Activated CD4-positive, alpha-beta T cell treated with anti-CD3 and anti-CD28 coated beads, Interleukin-2, amount 50 U/mL, for 48 hours (primary cell): ENCODE measurements at places on chromosomes 1 and 21.

DNA sequence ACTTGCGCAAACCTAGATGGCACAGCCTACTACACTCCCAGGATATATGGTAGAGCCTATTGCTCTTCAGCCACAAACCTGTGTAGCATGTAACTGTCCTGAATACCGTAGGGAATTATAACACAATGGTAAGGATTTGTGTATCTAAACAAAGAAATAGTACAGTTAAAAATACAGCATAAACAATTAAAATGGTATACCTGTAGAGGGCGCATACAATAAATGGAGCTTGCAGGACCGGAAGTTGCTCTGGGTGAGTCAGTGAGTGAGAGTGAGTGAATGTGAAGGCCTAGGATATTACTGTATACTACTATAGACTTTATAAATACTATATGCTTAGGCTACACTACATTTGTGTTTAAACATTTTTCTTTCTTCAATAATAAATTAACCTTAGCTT is 99.3 kb downstream of the PLD5 start:
- no peak for DNase-seq

DNA sequence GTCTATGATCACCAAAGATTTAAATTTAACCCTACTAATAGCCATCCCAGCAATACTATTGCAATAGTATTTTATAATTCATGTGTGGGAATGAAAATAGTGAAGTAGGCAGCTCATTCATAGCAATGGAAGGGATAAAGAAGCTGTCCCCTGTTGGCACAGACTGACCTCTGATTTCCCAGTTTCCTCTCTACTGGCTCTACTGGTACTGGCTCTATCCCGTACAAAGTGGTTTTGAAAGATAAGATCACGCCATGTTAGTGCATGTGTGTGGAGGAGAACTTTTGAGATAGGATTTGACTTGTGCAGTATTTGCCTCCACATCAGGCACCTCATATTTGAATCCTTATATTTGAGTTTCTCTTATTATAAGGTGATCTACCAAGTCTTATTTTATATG is 227.3 kb upstream of the ADGRL2 start:
- DNase-seq: no peak

- DNase-seq: no peak
Observed at GRCh38 chr1:42822800-42823392, 5.7 kb upstream of the SVBP start.

- no peak for DNase-seq
Observed at GRCh38 chr1:167294528-167294927, 73.8 kb downstream of the POU2F1 start.

- DNase-seq: no peak
Observed at GRCh38 chr1:70248729-70249128, 27.5 kb downstream of the SRSF11 start.

DNA sequence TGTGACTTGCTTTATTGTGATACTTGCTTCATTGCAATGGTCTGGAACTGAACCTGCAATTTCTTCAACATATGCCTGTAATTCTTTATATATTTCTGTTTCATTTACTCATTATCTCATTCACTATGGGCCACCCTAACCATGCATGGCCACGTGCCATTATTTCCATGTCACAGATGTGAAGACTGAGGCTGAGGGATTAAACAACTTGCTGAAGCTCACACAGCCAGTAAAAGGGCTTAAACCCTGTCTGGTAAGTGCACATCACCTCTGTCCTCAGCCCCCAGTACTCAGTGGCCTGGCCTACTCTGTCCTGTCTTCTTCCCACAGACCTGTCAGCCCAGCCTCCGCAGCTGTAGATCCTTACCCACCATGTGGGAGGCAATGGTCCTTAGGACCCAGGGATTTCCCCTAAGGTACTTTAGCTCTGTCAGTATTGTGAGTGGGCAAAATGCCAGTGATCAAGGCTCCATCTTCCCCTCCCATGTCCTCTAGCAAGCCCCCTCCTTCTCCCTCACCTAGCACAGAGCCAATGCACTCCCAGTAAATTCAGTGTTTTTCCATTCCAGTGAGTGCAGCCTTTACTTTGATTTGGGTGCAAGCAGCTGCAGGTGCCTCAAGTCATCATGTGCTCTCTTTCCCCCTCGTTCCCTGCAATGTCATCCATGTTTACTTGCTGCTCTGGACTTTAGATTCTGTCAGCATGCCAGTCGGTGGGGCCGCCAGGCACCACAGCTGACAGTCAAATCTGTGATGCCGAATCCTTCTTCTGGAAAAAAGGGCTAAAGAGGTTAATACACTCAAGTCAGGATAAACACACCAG is 228.2 kb upstream of the PROX1 start:
- DNase-seq: no peak
